ENCODE measurements at places on chromosomes 1 and 21.

GRCh38 chr21:37159053-37159776 is 86.2 kb downstream of the TTC3 start:
- peaks cover 81% of the 10 kb centered on the region for H3K36me3 ChIP-seq
- H3K27ac ChIP-seq, result no peak overlapping the region
- DNase-seq, result no peak
- peaks cover 16% of the 10 kb centered on the region for H3K4me1 ChIP-seq
- H3K27me3 ChIP-seq, result no peaks in the 10 kb centered on the region
- H3K4me3 ChIP-seq, result no peak overlapping the region

DNA sequence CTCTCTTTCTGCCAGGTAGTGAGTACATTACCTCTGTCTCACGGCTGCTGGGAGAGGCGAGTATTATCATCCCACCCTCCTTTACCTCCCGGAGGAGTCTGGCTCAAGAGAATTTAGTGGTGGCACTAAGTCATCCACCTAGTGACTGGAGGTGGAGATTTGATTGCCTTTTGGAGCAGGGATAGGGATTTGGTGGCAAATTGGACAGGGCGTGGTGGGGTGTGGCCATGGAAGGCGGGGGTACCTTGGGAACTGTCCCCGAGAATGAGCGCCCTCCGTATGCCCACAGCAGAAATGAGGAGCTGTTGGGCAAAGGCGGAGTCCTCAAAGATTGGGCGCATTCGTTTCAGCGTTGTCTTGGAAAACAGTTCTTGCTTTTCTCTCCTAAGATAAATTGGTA is 32.1 kb upstream of the HMGN1 start:
- peak overlapping the region; percentile 95 for H3K27ac ChIP-seq
- no peaks in the 10 kb centered on the region for H3K27me3 ChIP-seq
- no peaks in the 10 kb centered on the region for H3K36me3 ChIP-seq
- peak overlapping the region; percentile 86 for H3K4me3 ChIP-seq

GRCh38 chr21:25501996-25502665 is 105.2 kb downstream of the MRPL39 start:
- no peak overlapping the region for H3K4me3 ChIP-seq
- no peak overlapping the region for H3K27ac ChIP-seq
- H3K4me1 ChIP-seq, result no peaks in the 10 kb centered on the region

DNA sequence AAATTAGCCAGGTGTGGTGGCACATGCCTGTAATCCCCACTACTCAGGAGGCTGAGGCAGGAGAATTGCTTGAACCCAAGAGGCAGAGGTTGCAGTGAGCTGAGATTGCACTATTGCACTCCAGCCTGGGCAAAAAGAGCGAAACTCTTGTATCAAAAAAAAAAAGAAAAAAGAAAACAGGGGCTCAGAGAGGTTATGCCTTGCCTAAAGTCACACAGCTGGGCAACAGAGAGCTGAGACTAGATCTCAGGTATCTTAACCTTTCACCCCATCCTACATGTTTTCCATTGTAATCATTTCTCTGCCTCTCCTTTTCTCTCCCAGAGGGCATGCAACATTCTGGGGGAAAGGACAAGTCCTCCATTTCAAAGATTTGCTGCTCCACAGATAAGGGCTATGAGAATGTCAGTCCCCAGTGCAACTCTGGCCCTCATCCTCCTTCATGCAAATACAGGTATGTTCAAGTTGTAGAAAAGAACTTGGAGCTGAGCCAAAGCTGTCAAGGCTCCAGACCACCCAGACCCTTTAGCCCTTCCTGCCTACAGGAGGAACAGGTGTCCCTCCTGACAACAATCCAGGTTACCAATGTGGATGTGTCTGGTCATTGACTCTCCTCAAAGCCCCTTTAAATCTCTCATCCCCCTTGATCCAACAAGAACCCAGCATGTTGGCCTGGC is 6.9 kb downstream of the SLC9A1 start:
- peaks cover 92% of the 10 kb centered on the region for H3K4me1 ChIP-seq
- DNase-seq, result no peak
- H3K27ac ChIP-seq, result peak overlapping the region; percentile 16
- H3K27me3 ChIP-seq, result no peaks in the 10 kb centered on the region

- no peaks in the 10 kb centered on the region for H3K36me3 ChIP-seq
- H3K27me3 ChIP-seq, result no peaks in the 10 kb centered on the region
- H3K4me3 ChIP-seq, result no peak overlapping the region
- no peaks in the 10 kb centered on the region for H3K4me1 ChIP-seq
Measured at GRCh38 chr1:228810878-228811711, 75.8 kb downstream of the RHOU start.

GRCh38 chr1:160993544-160994193 is 27.3 kb downstream of the F11R start:
- peaks cover 7% of the 10 kb centered on the region for H3K36me3 ChIP-seq
- no peaks in the 10 kb centered on the region for H3K27me3 ChIP-seq
- no peak overlapping the region for H3K4me3 ChIP-seq
- peak; percentile 61 for DNase-seq
- H3K4me1 ChIP-seq, result peaks cover 15% of the 10 kb centered on the region

DNA sequence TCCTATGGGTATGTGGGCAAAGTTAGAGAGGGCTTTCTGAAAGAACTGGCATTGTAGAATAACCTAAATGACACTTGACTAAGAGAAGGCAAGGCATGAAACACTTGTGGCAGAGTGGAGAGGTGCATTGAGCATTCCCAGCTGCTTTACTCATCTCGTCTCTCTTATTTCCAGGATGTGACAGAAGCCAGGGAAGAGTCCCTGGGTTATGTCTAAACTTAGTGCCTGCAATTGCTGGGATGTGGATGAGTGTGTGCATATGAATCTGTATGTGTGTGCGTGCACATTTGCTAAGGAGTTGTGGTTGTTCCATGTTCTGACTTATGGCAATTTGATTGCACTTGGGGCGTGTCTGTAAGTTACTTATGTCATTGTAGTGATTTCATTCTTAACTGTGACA is 1326.5 kb upstream of the B3GALT2 start:
- no peak overlapping the region for H3K27ac ChIP-seq
- no peaks in the 10 kb centered on the region for H3K36me3 ChIP-seq
- H3K4me3 ChIP-seq, result no peak overlapping the region
- H3K27me3 ChIP-seq, result no peaks in the 10 kb centered on the region
- no peaks in the 10 kb centered on the region for H3K4me1 ChIP-seq

- H3K4me1 ChIP-seq, result no peaks in the 10 kb centered on the region
- H3K4me3 ChIP-seq, result no peak overlapping the region
- peaks cover 41% of the 10 kb centered on the region for H3K36me3 ChIP-seq
Measured at GRCh38 chr21:46005481-46005881, 23.9 kb downstream of the COL6A1 start.

GRCh38 chr1:225652729-225653462 is at the start of gene ENAH:
TSS of gene ENAH (minus strand) at chr1:225653123. CDS start at chr1:225652690, 433 bp downstream.
- no peaks in the 10 kb centered on the region for H3K27me3 ChIP-seq
- H3K36me3 ChIP-seq, result no peaks in the 10 kb centered on the region
- DNase-seq, result peak; percentile 96
- H3K4me1 ChIP-seq, result peaks cover 45% of the 10 kb centered on the region
- H3K27ac ChIP-seq, result peak within 1 kb of the TSS; percentile 99

GRCh38 chr1:224592636-224593582 is 23.2 kb upstream of the CNIH3 start:
- no peaks in the 10 kb centered on the region for H3K36me3 ChIP-seq
- no peak overlapping the region for H3K27ac ChIP-seq
- no peaks in the 10 kb centered on the region for H3K27me3 ChIP-seq

Data from stomach (tissue), 19 donors.